ENCODE measurements at places on chromosomes 7 and 10. TPM values are rescaled to one million over a fixed set of nuclear protein-coding genes. Genes with fewer than 3 reads are reported as not detected.

The HIP1 gene
- total RNA-seq: 24.9 TPM

The PPP1R3A gene
- not detected for total RNA-seq

The MDFIC gene
- 176 TPM for total RNA-seq

The CRHR2 gene
- total RNA-seq: not detected

The ITGA8 gene
- 2.2 TPM for total RNA-seq

The USP6NL gene
- 17.1 TPM for total RNA-seq

The SAP25 gene
- total RNA-seq: 4.7 TPM

The PAX4 gene
- total RNA-seq: not detected

The CPEB3 gene
- total RNA-seq: 6.2 TPM

The HOXA3 gene
- 4.0 TPM for total RNA-seq

The ACTL6B gene
- total RNA-seq: not detected

The TMEM184A gene
- 0.19 TPM for total RNA-seq

The HPSE2 gene
- 0.44 TPM for total RNA-seq

The WEE2 gene
- 0.79 TPM for total RNA-seq

The PTF1A gene
- total RNA-seq: not detected

The PTN gene
- total RNA-seq: 15.0 TPM

The MAGI2 gene
- 9.3 TPM for total RNA-seq

The C10orf67 gene
- 0.09 TPM for total RNA-seq

The PLPP4 gene
- total RNA-seq: not detected

The GRB10 gene
- 100 TPM for total RNA-seq

Data from omental fat pad (tissue), 4 donors.